ENCODE measurements at places on chromosomes 5 and 9.

DNA sequence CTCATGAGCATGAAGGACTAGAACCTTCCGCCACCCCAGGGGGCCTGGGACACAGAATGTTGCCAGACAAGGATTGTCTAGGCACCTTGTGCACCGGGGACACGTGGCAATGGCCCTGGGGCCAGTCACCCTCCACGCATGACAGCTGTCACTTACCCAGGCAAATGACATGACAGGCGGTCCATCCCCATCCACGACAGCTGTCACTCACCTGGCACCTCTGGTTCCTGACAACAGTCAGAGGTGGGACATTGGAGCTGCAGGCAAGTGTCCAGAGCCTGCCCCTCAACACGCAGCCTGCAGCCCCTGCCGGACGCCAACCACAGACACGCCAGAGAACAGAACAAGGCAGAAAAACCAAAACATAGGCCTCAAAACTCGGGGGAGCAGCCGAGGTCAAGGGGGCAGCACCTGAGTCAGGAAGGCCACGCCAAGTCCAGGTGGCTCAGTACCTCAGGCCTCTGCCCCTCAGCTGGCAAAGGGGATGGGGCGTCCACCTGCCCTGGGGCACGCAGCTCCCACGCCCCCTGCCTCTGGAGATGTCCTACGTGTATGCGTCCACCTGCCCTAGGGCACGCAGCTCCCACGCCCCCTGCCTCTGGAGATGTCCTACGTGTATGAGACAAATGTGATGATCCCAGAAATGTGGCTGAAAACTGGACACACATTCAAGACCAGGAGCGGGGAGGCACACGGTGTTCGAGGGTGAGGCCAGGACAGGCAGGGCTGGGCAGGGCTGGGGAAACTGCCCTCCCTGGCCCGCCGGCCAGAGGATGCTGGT is 14.5 kb downstream of the VAV2 start:
- DNase-seq: no peak

GRCh38 chr5:175447571-175447970 is 3.6 kb upstream of the DRD1 start:
- no peak for DNase-seq

- DNase-seq: peak; percentile 63
Observed at GRCh38 chr5:159510282-159510681, 180.0 kb upstream of the IL12B start.

DNA sequence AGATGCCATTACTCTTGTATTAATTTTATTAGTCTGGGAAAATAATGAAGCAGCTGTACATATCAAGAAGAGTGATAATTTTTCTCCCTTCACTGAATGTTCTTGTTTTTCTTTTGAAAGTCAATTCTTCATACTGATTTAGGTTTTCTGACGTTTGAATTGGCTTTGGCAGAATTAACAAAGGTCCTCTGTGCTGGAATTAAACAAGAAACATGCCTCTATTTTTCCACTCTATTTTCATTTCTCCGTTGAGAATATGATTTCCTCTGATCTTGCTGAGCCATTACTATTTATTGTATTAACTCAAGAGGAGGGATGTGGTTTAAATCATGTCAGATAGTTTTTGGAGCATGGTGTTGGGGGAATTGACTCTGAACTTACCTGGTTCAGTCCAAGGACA is 42.3 kb downstream of the ANKDD1B start:
- no peak for DNase-seq

- no peak for DNase-seq
Observed at GRCh38 chr9:123120131-123120530, 86.7 kb downstream of the GPR21 start.

GRCh38 chr9:108684288-108685025 is 171.3 kb downstream of the ACTL7B start:
- DNase-seq: no peak

DNA sequence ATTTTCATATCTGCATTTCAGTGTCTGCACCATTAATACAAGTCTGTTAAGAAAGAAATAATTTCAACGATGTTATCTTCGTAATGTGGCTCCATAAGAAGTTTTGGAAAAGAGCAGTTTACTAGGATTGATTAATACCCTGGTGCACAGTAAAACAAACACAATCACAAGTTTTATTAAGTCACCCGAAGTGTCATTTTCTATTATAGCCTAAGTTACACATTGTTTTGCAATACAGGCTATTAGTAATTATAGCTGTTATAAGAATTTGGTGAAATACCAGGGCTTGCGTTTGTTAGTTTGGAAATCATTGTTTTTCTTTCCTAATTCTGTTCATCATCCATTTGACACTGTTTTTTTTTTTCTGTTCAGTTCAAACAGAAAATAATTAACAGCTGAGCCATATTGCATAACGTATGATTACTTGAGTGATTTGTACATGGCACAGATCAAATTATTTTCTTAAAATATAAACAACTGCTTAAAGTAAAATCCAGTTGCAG is 30.6 kb downstream of the LVRN start:
- no peak for DNase-seq

DNA sequence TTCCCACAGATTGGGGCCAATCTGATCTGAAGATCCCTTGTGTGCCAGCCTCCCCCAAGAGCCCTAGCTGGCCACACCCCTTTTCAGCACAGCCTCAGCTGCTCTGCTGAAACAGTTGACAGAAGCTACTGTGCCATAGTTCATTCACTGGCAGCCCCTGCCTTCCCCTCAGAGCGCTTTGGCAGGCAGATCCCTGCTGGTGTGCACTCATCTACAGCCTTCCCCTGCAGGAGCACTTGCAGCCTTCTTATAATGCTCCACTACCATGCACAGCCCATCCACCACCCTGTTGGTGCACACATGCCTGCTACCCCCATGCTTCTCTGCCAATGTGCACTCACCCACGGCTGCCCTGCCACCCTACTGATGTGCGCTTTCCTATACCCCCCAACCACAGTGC is 471.3 kb downstream of the MTRR start:
- DNase-seq: no peak

GRCh38 chr5:56155992-56156584 is 77.0 kb downstream of the ANKRD55 start:
- no peak for DNase-seq

All from AG09319 (cell line).